ENCODE measurements at places on chromosomes 11 and 22. TPM values are rescaled to one million over a fixed set of nuclear protein-coding genes. Genes with fewer than 3 reads are reported as not detected.

GRCh38 chr11:77467993-77468392 lies 5.9 kb downstream of the PAK1 start:
- DNase-seq: no peak
- H3K27ac ChIP-seq: no peak overlapping the region
- no peaks in the 10 kb centered on the region for H3K36me3 ChIP-seq
- H3K4me1 ChIP-seq: peaks cover 7% of the 10 kb centered on the region
- H3K4me3 ChIP-seq: no peak overlapping the region

GRCh38 chr11:33043221-33043830 lies 4.0 kb downstream of the TCP11L1 start:
- no peak overlapping the region for H3K4me3 ChIP-seq
- no peak for DNase-seq

GRCh38 chr11:63243533-63243932 lies at the start of gene SLC22A25:
Gene SLC22A25, minus strand, starts transcription at chr11:63243599. Its CDS starts 13,947 bp downstream, at chr11:63229652.
- no peaks in the 10 kb centered on the region for H3K27me3 ChIP-seq
- no peaks in the 10 kb centered on the region for H3K4me1 ChIP-seq
- DNase-seq: no peak
- H3K36me3 ChIP-seq: no peaks in the 10 kb centered on the region
- H3K27ac ChIP-seq: no peak within 1 kb of the TSS

DNA sequence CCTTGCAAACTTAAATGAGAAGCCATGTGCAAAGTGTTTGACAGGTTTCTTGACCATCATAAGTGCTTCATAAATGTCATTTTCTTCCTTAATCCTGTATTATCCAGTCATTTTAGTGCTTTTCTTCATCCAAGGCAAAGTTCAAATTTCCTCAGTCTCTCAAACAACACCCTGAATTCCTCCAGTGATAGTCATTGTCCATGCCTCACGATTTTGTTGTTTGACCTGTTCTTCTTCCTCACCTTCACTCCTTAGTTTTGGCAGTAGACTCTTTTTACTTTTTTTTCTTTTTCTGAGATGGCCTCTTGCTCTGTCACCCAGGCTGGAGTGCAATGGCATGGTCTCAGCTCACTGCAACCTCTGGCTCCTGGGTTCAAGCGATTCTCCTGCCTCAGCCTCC lies 1257.3 kb downstream of the FAM181B start:
- no peak overlapping the region for H3K4me3 ChIP-seq
- H3K27me3 ChIP-seq: no peaks in the 10 kb centered on the region
- H3K27ac ChIP-seq: no peak overlapping the region
- H3K4me1 ChIP-seq: no peaks in the 10 kb centered on the region
- no peak for DNase-seq

DNA sequence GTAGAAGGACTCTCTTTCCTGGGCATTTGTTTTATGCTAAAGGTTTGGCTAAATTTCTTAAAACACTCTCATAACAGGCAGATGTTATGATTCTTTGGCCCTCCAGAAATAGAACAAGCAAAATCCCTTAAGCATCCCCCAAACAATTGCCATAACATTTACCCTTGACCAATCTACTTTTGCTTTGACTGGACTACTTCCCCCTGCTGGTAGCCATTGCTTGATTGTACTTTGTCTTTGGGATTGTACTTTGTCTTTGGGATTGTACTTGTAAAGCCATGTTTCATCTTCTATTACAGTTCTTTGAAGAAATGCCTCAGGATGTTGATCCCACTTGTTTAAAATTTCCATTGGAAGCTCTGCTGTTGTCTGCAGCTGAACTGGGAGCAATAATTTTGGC lies 53.3 kb upstream of the GLYAT start:
- no peaks in the 10 kb centered on the region for H3K4me1 ChIP-seq
- H3K27ac ChIP-seq: no peak overlapping the region
- H3K36me3 ChIP-seq: no peaks in the 10 kb centered on the region

DNA sequence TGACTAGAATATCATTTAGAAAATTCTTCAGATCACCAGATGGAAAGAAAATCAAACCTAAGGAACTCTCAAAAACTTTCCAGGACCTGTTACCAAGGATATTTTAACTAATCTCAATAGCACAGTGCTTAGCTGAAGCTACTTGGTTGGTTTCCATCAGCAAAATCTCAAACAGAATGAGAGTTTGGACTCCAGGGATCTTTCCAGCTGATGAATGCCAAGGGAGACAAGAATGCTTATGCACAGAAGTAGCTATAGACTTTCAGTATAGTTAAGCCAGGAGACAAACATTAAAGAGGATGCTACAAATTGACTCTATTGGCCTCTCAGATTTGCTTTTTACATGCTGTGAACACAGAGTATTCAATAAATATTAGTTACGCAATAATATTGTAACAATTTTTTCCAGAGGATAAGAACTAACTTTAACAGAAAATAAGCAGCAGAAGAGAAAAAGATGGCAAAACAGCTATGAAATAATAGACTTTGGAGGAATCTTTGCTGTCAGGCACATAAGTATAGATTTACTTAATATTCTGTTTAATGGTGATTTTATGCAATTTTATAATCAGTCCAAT lies 331.4 kb downstream of the DLG2 start:
- no peaks in the 10 kb centered on the region for H3K4me1 ChIP-seq
- no peak overlapping the region for H3K27ac ChIP-seq
- no peaks in the 10 kb centered on the region for H3K27me3 ChIP-seq
- no peak for DNase-seq
- H3K36me3 ChIP-seq: no peaks in the 10 kb centered on the region
- H3K4me3 ChIP-seq: no peak overlapping the region

DNA sequence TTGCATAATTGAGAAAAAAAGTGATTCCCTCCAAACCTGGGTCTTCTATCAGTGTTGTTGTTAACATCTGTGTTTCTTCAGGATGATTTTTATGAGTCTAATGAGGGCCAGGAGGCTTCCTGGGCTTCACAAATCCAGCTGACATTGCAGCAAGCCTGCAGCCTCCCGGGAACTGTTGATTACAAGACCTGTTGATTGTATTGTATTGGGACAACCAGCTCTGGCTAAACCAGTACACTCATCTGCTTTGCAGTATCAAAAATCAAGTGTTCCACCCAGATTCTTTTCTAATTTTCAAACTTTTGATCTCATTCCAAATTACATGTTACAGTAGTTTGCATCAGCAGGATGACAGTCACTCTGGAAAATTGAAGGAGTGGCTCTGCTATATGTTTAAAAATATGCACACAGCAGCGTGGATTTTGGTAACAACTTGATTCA lies 16.1 kb upstream of the PRSS23 start:
- H3K36me3 ChIP-seq: no peaks in the 10 kb centered on the region
- H3K27ac ChIP-seq: no peak overlapping the region
- H3K4me1 ChIP-seq: peaks cover 4% of the 10 kb centered on the region
- no peaks in the 10 kb centered on the region for H3K27me3 ChIP-seq

- H3K27me3 ChIP-seq: no peaks in the 10 kb centered on the region
- no peak for DNase-seq
Observed at GRCh38 chr11:69321877-69322361, 28.0 kb downstream of the MYEOV start.

GRCh38 chr11:5737670-5738392 lies 1.6 kb downstream of the OR56B1 start:
- H3K27ac ChIP-seq: no peak overlapping the region
- no peaks in the 10 kb centered on the region for H3K36me3 ChIP-seq
- H3K4me3 ChIP-seq: no peak overlapping the region
- DNase-seq: no peak
- H3K4me1 ChIP-seq: no peaks in the 10 kb centered on the region
- H3K27me3 ChIP-seq: no peaks in the 10 kb centered on the region

GRCh38 chr11:103413266-103413888 lies 304.2 kb downstream of the DYNC2H1 start:
- no peaks in the 10 kb centered on the region for H3K27me3 ChIP-seq
- DNase-seq: no peak
- no peak overlapping the region for H3K27ac ChIP-seq
- no peaks in the 10 kb centered on the region for H3K36me3 ChIP-seq

DNA sequence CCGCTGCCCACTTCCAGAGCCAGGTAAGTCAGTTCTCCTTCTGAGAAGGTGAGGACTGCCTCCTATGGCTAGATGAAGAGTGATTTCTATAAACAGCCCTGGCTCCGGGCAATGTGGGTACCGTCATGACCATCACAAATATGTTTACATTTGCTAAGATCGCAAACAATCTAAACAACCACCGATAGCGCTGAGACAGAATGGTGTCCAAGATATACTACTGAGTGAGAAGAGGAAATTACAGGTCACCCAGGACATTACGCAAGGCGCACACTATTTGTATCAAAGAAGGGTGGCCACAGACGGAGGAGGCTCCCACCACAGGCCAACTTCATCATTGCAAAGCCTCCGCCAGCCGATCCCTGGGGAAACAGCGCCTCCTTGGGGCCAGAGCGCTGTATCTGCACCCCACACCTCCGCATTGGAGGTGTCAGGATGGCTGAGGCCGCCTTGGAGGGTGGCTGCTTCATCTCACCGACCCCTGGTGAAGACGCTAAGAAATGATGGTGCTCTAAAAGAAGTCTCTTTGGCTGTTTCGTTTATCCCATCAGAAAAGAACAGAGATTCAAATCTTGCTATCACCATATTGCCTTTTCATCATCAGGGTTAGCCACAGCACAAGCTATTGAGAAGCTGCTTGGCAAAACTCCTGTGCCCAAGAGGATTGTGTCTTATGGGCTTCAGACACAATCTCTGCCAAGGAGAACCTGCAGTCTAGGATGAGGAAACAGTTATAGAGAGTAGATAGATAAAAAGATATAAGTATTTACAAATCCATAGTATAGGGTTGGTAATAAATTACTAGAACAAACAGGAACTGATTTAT lies 12.3 kb upstream of the ASRGL1 start:
- H3K4me1 ChIP-seq: no peaks in the 10 kb centered on the region
- H3K27ac ChIP-seq: no peak overlapping the region
- peak; percentile 16 for DNase-seq
- H3K27me3 ChIP-seq: no peaks in the 10 kb centered on the region

GRCh38 chr22:31861226-31861840 lies 83.0 kb upstream of the YWHAH start:
- H3K27ac ChIP-seq: no peak overlapping the region
- DNase-seq: no peak
- H3K27me3 ChIP-seq: no peaks in the 10 kb centered on the region
- H3K4me3 ChIP-seq: no peak overlapping the region
- no peaks in the 10 kb centered on the region for H3K4me1 ChIP-seq

DNA sequence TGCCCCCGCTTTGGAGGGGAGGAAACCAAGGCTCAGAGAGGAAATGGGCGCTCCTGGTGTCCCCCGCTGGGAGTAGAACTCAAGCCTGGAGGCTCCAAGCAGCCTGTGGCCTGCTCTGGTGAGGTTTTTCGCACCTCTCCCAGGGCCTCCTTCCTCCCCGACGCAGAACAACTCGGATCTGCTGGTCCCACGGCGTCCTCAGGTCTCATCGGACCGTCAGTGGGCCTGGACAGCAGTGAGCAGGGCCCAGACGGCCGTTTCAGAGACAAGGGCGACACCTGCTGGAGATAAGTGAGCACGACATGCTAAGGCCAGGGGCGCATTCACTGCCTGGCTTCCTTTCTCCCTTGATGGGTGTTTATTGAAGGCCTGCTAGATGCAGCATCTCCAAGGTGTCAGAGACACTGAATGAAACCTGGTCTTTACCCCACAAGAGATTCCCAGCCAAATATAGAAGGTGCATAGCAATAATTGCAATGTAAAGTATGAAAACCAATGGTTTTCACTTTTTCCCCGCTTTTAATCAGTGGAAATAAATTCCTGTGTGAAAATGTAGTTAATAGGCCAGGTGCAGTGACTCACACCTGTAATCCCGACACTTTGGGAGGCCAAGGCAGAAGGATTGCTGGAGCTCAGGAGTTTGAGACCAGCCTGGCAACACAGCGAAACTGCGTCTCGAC lies 26.9 kb upstream of the CD82 start:
- DNase-seq: peak; percentile 78
- no peak overlapping the region for H3K4me3 ChIP-seq
- no peaks in the 10 kb centered on the region for H3K27me3 ChIP-seq
- no peaks in the 10 kb centered on the region for H3K36me3 ChIP-seq

GRCh38 chr22:39897841-39898240 lies 3.0 kb upstream of the GRAP2 start:
- no peak overlapping the region for H3K27ac ChIP-seq
- no peaks in the 10 kb centered on the region for H3K27me3 ChIP-seq

GRCh38 chr11:48154151-48154550 lies 62.5 kb upstream of the OR4B1 start:
- no peaks in the 10 kb centered on the region for H3K4me1 ChIP-seq
- H3K27me3 ChIP-seq: no peaks in the 10 kb centered on the region
- H3K4me3 ChIP-seq: no peak overlapping the region

- H3K4me3 ChIP-seq: no peak overlapping the region
- H3K27ac ChIP-seq: no peak overlapping the region
- no peaks in the 10 kb centered on the region for H3K4me1 ChIP-seq
- DNase-seq: no peak
- H3K27me3 ChIP-seq: no peaks in the 10 kb centered on the region
- H3K36me3 ChIP-seq: no peaks in the 10 kb centered on the region
Observed at GRCh38 chr11:89536926-89537325, 45.8 kb upstream of the NOX4 start.

GRCh38 chr11:86639137-86639536 lies 33.3 kb downstream of the ME3 start:
- DNase-seq: no peak
- no peaks in the 10 kb centered on the region for H3K4me1 ChIP-seq
- no peak overlapping the region for H3K4me3 ChIP-seq
- no peaks in the 10 kb centered on the region for H3K27me3 ChIP-seq

GRCh38 chr11:125165843-125166763 lies 1.6 kb downstream of the PKNOX2 start:
- H3K4me1 ChIP-seq: peaks cover 62% of the 10 kb centered on the region
- no peak for DNase-seq
- no peaks in the 10 kb centered on the region for H3K36me3 ChIP-seq
- H3K4me3 ChIP-seq: peak overlapping the region; percentile 82

Gene MMP12
- total RNA-seq: not detected

Gene VEGFB
- total RNA-seq: 128 TPM

Gene MS4A4A
- 27.8 TPM for total RNA-seq

Gene ANO9
- 0.90 TPM for total RNA-seq

Gene TSPO
- total RNA-seq: 449 TPM

Gene TMEM86A
- 7.1 TPM for total RNA-seq

Gene CBLIF
- not detected for total RNA-seq

Gene OR51B5
- not detected for total RNA-seq

Gene SOX10
- 94.0 TPM for total RNA-seq

Gene KIRREL3
- not detected for total RNA-seq

Gene PDGFD
- 72.4 TPM for total RNA-seq

Gene APOL4
- total RNA-seq: 1.2 TPM
